Activated T-helper 1 cell treated with anti-CD3 and anti-CD28 coated beads, Interleukin-12 subunit alpha, Interleukin-12 subunit beta, Interleukin-2, Interleukin-4 antibody, amounts not matched to agents 30 ng/mL and 10 ng/mL and 1 ng/mL, durations not matched to agents 14 hours and 24 hours and 36 hours (primary cell): ENCODE measurements at places on chromosomes 12 and 14.

- no peak for DNase-seq
Measured at GRCh38 chr12:70757830-70758493, 120.7 kb upstream of the PTPRB start.

DNA sequence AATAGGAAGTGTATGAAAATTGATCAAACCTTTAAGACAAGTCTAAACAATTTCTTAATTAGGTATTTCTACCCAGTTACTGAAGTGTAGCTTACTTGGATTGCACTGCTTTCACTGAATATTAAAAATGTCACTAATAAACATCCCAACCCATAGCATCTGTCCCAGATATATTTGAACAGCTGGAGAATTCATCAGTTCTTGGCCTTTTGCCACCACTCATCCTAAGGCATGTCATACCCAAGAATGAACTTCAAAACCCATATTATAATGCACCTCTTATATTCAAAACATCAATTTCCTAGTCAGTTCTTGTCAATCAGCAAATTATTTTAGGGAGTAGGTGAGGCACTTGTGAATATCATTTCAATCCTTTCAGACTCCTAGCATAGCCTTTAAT, 392.3 kb downstream of the PAWR start:
- DNase-seq = no peak

DNA sequence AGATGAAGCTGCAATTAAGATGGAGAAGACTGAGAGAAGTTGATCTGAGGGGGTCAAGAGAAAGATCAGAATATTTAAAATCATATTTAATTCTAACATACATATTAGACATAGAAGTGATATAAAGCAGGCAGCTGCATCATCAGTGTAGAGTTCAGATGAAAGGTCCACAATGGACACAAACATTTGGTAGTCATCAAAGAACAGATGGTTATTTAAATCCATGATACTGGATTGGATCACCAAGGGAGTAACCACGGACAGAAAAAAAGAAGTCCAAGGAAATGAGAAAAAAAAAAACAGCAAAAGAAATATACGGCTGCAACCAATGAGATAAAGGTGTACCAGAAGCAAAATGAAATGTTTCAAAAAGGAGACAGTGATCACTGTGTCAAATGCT, 20.1 kb downstream of the NOVA1 start:
- DNase-seq = no peak

DNA sequence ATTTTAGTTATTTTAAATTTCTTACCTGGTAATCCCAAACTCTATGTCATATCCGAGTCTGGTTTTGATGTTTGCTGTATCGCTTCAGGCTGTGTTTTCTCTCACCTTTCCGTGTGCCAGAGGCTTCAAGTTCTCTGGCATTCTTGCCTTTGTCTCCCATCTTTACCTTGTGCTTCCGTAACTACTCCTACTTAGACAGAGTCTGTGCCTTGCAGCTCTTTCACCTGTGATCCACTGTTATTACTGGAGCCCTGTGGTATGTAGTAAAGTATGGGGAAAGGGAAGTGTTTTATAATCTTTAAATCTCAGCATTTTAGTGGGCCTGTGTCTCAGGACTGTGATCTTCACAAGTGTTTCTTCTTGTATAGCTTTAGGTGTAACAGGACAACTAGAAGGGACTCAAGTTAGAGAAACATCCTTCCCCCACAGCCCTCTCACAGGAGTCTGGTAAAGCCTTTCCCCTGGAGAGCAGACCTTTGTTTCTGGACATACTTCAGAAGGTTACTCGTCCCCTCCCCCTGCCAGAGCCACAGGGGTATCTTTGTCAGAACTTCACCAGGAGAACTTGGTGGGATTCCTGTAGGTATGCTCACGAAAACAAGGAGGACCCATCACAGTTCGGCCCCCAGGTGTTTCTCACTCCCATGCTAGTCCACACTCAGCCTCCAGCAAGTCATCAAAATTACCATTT, 11.1 kb downstream of the IFNG start:
- no peak for DNase-seq

- no peak for DNase-seq
Measured at GRCh38 chr12:113980537-113981337, 14.6 kb upstream of the RBM19 start.
